ENCODE measurements at places on chromosomes 4 and X.

GRCh38 chr4:94798808-94799207 is 41.1 kb downstream of the BMPR1B start:
- no peak for DNase-seq

DNA sequence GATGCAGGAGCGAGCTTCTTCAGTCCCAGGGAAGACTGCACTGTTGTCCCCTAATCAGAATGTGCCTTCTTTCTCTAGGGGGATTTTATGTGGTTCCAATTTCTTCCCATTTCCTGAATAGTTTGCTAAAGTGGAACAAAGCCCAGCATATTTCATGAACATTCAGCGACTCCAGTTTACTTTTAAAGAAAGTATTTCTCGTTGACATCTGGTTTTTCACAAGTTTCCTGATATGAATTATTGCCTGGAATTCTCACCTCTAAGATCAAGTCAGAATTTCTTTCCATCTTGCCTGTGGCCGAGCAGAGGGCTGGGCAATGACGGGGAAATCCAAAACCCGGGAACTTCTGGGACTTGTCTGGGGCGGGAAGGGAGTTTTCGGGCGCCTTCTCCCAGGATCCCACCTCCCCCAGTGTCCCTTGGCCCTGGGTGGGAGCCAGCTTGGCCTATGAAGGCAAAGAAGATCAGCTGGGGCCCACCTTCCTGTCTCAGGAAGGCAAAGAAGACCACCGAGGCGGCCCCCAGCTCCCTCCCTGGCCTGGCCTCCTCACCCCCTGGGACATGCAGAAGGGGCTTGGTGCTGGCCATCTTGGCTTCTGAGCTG is 15.4 kb downstream of the SORCS2 start:
- no peak for DNase-seq

GRCh38 chr4:27474691-27475090 is 614.0 kb downstream of the STIM2 start:
- DNase-seq: no peak

DNA sequence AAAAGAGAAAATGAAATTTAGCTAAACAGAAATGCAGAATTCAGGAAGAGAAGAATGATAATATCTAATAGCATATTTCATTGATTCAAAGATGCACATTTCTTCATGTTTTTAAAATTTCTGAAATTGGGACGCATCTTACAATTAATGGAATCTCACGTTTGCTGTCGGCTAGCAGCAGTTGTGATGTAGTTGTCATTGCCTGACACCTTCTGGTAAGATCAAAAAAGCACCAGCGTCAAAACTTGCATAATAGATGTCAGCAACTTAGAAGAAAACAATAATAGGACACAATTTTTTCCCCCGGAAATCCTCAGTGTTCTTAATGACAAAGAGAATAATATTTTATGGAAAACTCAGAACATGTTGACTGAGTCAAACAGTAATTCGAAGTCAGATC is 29.8 kb upstream of the SLC7A3 start:
- DNase-seq: no peak

All from stimulated activated CD8-positive, alpha-beta memory T cell treated with anti-CD3 and anti-CD28 coated beads, Interleukin-7, amount 100 ng/mL, for 4 hours (primary cell).